ENCODE measurements at places on chromosomes 5 and 9. TPM values are rescaled to one million over a fixed set of nuclear protein-coding genes. Genes with fewer than 3 reads are reported as not detected.

- peaks cover 59% of the 10 kb centered on the region for H3K27me3 ChIP-seq
- H3K36me3 ChIP-seq: no peaks in the 10 kb centered on the region
- no peaks in the 10 kb centered on the region for H3K4me1 ChIP-seq
- no peak overlapping the region for H3K4me3 ChIP-seq
- peak; percentile 7 for DNase-seq
- no peak overlapping the region for H3K27ac ChIP-seq
Measured at GRCh38 chr9:135242049-135242396, 154.6 kb downstream of the OLFM1 start.

DNA sequence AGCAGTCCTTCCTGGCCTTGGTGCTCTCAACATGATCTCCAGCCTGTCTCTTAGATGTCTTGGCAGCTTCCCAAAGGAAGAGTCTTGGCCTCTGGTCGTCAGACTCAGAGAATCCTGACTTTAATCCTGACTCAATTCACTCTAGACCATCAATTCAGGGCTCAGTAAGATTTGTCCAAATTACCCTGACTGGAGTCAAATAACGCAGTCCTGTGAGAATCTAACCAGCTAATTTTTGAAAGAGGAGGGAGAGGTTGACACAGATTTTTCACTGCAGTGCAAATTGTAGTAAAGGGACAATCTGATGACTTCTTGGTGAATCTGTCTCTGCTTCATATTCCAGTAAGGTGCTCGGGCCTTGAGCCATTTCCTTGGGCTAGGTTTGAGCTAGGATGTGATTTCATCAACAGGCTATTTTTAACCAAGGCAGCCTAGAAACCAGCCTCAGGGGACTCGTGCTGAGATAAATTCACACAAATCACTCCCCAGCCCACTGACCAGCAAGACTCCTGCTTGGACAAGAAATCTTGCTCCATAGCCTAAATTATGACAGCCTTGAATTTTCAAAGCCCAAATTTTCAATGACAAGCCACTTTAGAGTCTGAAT is 257.4 kb downstream of the ENC1 start:
- H3K27me3 ChIP-seq: no peaks in the 10 kb centered on the region
- H3K4me1 ChIP-seq: peaks cover 23% of the 10 kb centered on the region
- no peaks in the 10 kb centered on the region for H3K36me3 ChIP-seq

DNA sequence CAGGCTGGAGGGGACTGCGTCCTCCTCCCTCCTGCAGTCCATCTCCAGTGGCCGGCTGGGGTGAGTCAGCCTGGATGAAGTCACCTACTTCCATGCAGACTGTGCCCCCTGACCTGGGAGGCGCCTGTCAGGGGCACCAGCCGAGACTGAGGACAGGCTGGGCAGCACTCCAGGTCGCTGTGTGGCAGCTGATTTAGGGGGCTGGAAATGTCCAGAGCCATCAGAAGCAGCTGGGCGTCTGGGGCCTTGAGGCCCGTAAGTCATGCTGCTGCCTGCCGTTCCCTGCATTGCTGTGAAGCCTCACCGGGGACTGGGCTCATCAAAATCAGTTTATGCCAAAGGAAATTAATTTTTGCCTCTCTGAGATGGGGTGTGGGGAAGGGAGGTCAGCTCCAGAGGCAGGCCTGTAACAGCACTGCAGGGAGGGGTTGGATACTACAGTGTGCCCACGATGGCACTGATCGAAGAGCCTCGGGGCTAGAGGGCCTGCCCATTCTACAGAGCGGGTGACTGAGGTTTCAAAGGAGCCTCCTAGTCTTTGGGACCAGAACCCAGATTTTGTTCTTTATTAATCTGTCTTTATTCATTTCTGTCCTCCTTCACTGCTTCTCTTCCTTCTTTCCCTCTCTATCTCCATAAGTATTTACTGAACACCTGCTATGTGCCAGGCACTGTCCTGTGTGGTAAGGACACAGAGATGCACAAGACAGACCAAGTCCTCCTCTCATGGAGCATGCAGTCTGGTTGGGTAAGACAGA is 70.4 kb upstream of the PSD2 start:
- H3K27me3 ChIP-seq: no peaks in the 10 kb centered on the region
- H3K4me3 ChIP-seq: no peak overlapping the region
- DNase-seq: peak; percentile 61
- H3K4me1 ChIP-seq: no peaks in the 10 kb centered on the region

- no peaks in the 10 kb centered on the region for H3K36me3 ChIP-seq
- no peaks in the 10 kb centered on the region for H3K4me1 ChIP-seq
- no peak overlapping the region for H3K4me3 ChIP-seq
- no peak overlapping the region for H3K27ac ChIP-seq
Measured at GRCh38 chr9:84593352-84593751, 76.2 kb upstream of the NTRK2 start.

DNA sequence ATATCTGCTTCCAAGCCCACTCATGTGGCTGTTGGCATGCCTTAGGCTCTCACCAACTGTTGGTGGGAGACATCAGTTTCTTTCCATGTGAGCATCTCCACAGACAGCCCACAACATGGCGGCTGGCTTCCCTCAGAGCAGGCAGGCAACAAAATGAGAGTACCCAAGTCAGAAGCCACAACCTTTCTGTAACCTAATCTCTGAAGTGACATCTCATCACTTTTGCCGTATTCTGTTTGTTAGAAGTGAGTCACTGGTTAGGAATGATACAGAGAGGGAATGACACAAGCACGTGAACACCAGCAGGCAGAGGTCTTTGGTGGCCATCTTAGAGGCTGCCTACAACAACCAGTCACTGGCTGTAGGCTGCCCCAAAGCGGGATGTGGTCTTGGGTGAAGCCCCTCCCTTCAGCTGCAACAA is 88.6 kb upstream of the RASGRF2 start:
- H3K4me3 ChIP-seq: no peak overlapping the region
- H3K4me1 ChIP-seq: no peaks in the 10 kb centered on the region
- no peaks in the 10 kb centered on the region for H3K27me3 ChIP-seq
- peaks cover 5% of the 10 kb centered on the region for H3K36me3 ChIP-seq

DNA sequence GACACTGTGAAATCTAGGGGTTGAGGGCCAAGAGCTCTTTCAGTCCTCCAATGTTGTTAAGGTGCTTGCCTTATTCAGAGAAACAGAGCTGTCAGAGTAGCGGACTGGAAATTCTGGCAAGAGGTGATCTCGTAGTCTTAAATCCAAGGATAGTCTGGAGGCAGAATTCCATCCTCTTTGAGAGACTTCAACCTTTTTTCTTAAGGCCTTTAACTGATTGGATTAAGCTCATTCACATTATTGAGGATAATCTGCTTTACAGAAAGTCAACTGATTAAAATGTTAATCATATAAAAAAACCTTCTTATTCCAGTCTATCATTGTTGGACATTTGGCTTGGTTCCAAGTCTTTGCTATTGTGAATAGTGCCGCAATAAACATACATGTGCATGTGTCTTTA is 243.1 kb upstream of the COX7C start:
- H3K4me1 ChIP-seq: no peaks in the 10 kb centered on the region
- H3K27ac ChIP-seq: no peak overlapping the region
- no peak overlapping the region for H3K4me3 ChIP-seq
- H3K36me3 ChIP-seq: no peaks in the 10 kb centered on the region

GRCh38 chr5:179411161-179411841 is 66.0 kb upstream of the ADAMTS2 start:
- H3K36me3 ChIP-seq: no peaks in the 10 kb centered on the region
- no peaks in the 10 kb centered on the region for H3K4me1 ChIP-seq
- H3K27me3 ChIP-seq: no peaks in the 10 kb centered on the region

- no peak overlapping the region for H3K27ac ChIP-seq
- no peak for DNase-seq
- H3K27me3 ChIP-seq: no peaks in the 10 kb centered on the region
- H3K4me3 ChIP-seq: no peak overlapping the region
- H3K36me3 ChIP-seq: no peaks in the 10 kb centered on the region
Measured at GRCh38 chr5:133219296-133219695, 167.5 kb downstream of the HSPA4 start.

DNA sequence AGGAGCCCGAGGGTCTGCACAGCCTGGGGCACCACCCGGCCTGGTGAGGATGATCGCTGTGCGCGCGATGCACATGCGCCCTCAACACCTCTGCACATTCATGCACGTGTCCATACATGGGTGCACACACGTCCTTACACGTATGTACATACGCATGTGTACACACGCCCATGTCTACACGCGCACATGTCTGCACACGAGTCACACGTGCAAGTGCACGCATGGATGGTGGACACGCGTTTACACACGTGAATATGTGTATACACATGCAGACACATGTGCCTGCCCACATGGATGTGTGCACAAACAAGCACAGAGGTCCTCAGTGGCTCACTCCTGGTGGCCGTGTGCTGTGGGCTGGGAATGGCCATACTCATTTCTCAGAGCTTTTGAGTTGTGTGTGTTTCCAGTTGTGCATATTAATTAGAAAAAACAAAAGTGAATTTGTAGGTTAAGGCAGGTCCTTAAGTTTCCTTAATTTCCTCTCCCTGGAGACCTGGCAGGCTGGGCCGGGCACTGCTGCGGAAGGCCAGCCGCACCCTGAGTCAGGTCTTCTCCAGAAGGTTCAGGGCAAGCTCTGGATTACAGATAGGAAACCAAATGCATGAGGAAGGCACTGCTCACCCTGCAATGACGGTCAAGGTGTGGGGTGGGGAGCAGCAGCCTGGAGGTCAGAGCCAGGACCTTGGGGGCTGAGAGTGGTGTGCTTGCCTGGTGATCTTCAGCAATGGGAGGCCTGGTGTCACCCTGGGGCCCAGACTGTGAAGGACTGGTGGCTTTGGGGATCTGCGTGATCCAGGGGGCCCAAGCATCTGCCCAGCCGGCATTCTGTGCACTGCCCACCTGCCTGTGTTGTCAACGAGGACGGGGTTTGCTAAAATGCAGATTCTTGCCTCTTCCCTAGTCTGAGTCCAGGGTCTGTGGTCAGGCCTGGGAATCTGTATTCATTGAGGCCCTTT is 1.3 kb upstream of the RNU6ATAC start:
- no peak overlapping the region for H3K27ac ChIP-seq
- H3K36me3 ChIP-seq: no peaks in the 10 kb centered on the region
- peaks cover 14% of the 10 kb centered on the region for H3K4me1 ChIP-seq
- H3K4me3 ChIP-seq: no peak overlapping the region
- no peaks in the 10 kb centered on the region for H3K27me3 ChIP-seq

DNA sequence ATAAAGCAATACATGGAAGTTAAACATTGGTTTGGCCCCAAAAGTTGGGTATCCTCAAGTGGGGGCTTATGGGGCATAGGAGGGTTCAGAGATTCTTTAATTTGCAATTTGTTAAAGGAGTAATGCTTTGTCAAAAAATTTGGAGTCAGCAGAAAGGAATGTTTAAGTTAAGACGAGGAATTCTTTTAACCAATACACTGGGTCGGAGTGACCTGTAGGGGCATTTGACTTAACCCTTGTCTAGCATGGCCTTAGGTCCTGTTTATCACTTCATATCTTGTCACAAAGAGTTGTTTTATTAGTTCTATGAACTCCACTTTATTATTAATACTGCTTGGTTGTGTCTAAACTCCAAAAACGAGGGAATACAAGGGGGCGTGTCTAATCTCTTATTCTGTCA is 656.1 kb upstream of the RORB start:
- no peaks in the 10 kb centered on the region for H3K27me3 ChIP-seq
- DNase-seq: no peak
- no peak overlapping the region for H3K4me3 ChIP-seq

DNA sequence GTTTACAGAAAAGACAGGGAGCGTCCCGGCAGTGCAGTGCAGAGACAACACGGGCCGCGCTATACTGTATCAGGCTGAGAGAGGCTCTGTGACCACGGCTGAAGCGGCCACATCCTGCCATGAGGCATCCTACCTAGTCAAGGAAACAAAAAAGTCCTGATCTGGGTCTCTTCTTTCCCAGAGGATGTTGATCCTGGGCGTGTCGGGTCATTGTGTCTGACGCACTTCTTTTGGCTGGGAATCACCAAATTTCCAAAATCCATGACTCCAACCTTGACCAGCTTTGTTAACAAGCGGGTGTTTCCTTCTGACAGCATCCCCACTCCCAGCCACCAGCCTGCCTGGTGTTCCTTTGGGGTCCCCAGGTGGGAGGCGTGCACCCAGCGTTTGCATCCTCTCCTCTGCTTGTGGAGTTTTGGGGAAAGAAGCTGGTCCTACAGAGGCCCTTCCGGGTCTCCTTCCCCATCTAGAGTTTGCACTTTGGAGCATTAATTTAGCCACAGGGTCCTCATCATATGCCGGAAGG is 91.4 kb upstream of the RAI14 start:
- H3K4me1 ChIP-seq: no peaks in the 10 kb centered on the region
- no peaks in the 10 kb centered on the region for H3K36me3 ChIP-seq
- H3K4me3 ChIP-seq: no peak overlapping the region
- H3K27me3 ChIP-seq: no peaks in the 10 kb centered on the region
- no peak overlapping the region for H3K27ac ChIP-seq
- no peak for DNase-seq

DNA sequence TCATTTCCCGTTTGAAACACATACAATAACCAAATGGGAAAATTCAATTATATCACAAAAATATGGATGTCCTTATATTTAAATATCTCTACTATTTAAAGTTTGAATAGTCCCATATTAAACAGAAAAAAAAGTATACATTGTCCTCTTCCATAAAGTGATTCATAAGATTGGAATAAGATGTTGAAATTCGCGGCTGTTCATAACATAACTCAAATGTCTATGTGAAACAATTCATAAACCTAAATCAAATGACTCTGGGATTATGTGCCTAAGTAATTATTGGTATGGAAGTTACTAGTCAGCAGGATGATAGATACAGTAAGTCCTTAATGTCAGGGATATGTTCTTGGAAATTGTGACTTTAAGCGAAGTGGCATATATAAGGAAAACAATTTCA is 3.9 kb upstream of the EFNA5 start:
- H3K36me3 ChIP-seq: no peaks in the 10 kb centered on the region
- H3K27ac ChIP-seq: no peak overlapping the region
- H3K27me3 ChIP-seq: peaks cover 10% of the 10 kb centered on the region
- no peaks in the 10 kb centered on the region for H3K4me1 ChIP-seq
- no peak for DNase-seq
- no peak overlapping the region for H3K4me3 ChIP-seq

DNA sequence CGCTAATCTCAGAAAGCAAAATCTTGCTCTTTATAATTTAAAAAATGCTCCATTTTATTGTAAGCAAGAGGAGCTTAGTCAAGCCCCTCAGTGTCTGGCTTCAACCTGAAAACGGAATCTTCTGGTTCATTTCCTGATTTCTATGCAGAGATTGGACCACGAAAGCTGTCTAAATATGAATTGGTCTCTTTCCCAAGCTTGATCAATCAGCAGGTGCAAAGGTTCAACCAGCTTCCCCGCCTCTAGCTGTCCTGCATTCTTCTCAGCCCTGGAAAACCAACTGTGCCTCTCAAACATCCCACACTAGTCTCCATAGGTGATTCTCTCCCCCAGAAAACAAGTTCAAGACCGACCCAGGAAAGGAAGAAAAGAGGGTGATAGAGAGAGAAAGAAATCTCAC is 34.5 kb downstream of the FNBP1 start:
- no peak overlapping the region for H3K4me3 ChIP-seq
- no peaks in the 10 kb centered on the region for H3K4me1 ChIP-seq
- DNase-seq: no peak
- no peaks in the 10 kb centered on the region for H3K27me3 ChIP-seq
- no peaks in the 10 kb centered on the region for H3K36me3 ChIP-seq

GRCh38 chr5:128432913-128433440 is 105.1 kb downstream of the FBN2 start:
- no peaks in the 10 kb centered on the region for H3K36me3 ChIP-seq
- H3K4me1 ChIP-seq: no peaks in the 10 kb centered on the region
- H3K4me3 ChIP-seq: no peak overlapping the region
- DNase-seq: no peak

DDX4 gene
- not detected for total RNA-seq

TRIM36 gene
- total RNA-seq: 2.6 TPM

ACTBL2 gene
- total RNA-seq: not detected

PCDHB5 gene
- 3.3 TPM for total RNA-seq

HSD17B3 gene
- 0.33 TPM for total RNA-seq

NEUROG1 gene
- not detected for total RNA-seq

Measured in heart left ventricle (tissue), 16 donors.